ENCODE measurements at places on chromosomes 1 and 21.

- peak; percentile 59 for DNase-seq
Measured at GRCh38 chr1:53949023-53949990, 3.2 kb downstream of the LRRC42 start.

- peak; percentile 81 for DNase-seq
Measured at GRCh38 chr1:55310505-55310971, 95.4 kb upstream of the USP24 start.

GRCh38 chr1:183287191-183287675 lies 101.2 kb downstream of the LAMC2 start:
- no peak for DNase-seq

DNA sequence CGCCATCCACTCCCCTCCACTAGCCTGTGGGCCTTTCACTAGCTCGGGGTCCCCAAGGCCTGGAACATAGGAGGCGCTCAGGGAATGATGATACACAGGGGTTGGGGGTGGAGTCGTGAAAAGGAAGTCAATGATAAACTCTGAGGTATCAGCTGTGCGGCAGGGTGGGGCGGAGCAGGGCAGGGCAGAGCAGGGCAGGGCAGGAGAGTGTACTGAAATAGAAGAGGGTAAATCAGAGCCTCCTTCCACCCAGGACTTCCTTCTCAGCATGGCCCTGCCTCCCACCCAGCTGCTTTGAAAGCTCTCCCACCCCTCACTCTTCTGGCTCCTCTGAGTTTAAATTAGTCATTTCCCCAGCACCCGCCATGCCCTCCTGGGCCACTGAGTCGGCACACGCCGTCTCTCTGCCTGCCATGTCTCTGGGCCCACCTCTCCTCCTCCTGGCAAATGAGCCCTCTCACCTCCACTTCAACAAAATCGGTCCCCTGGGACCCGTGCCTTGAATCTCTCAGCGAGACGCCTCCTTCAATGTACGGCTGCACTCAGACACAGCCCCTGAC lies 16.9 kb downstream of the CAPZB start:
- peak; percentile 71 for DNase-seq

DNA sequence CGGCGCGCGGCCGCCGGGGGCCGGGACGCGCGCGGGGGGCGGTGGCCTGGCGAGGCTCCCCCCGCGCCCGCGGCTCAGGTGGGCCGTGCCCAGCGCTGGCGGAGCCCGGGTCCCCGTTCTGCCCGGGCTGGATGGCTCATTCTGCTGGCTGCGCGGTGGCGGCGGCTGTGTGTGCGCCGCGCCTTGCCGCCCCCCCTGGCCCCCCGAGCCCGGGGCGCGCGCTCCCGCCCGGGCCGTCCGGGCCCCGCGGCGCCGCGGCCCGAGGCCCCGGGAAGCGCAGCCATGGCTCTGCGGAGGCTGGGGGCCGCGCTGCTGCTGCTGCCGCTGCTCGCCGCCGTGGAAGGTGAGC lies at the start of gene EPHB2:
Gene EPHB2 (plus strand): TSS at position 139 of the 349 bp plus-strand sequence. CDS start 144 bp downstream, at position 283.
- DNase-seq: peak; percentile 71

- DNase-seq: no peak
Measured at GRCh38 chr1:51754666-51755065, 123.9 kb downstream of the NRDC start.

DNA sequence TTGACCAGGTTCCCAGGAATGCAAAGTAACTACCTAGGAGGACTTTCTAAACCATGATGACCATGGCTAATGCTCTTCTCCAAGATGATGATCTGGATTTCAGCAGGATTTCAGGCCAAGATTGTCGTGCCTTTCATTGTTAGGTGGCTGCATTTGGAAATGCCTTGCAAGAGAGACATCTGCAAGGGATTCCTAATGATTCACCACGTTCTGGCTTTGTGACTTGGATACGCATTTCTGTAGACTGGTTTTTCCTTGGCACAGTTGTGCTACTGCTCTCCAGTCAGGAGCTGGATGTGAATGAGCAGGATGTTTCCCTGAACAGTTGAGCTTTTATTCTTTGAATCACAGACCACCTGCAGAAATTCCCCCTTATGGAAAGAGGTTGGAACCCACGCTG lies 212.4 kb downstream of the BACH1 start:
- DNase-seq: no peak

DNA sequence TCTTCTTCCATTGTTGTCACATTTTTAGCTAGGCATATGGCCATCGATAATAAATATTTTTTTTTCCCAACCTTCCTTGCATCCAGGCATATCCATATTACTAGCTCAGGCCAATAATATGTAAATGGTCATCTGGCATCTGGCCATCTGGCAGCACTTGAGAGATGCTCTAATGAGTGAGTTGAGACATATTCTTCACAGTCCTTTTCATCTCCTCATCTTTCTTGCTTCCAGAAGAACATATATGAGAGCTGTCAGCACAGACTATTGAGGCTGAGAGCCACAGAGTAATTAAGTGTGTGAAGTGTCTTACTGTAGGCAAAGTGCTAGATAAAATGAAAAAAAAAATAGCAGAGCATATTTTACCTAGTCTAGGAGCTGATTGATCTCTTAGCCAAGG lies 628.4 kb upstream of the TMPRSS15 start:
- DNase-seq: no peak

GRCh38 chr1:93448292-93448982 lies 519 bp downstream of the FNBP1L start:
- DNase-seq: no peak

GRCh38 chr21:23522751-23523150 lies 2084.5 kb downstream of the MRPL39 start:
- DNase-seq: no peak

- DNase-seq: no peak
Measured at GRCh38 chr1:230540421-230541155, 101.7 kb upstream of the COG2 start.

DNA sequence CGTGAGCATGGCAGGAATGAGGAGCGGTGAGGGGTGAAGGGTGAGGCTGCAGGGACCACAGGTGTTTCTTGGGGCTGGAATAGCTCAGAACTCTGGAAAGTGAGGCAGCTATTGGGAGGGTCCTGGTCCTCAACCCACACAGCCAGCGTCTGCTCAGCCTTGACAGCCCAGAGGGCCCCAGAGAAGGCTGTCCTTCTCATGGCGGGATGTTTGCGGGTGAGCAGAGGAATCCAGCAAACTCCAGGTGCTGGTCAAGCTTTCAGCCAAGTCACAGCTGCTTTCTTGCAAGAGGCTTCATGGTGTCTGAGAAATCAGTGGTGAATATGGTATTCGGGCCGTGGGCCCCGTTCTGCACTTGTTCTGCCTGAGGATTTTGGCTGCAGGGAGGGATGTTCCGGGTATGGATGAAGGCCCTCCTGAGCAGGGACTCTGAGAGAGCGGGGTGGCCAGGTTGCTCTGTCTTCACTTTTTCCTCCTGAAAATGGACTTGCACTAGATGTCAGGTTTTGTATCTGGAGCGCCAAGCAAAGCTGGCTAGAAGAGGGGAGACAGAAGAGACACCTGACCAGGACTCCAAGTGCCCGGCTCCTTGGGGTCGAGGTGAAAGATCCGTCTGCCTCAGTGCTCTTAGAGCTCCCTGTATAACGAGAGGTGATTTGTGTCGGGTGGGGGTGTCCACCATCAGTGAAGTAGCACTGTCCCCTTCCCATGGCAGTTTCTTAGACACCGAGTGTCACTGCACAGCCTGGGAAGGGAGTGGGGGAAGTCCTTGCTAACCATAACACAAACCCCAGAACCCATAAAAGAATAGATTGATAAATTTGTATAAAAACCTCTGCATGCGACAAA lies 139.9 kb downstream of the PEX14 start:
- DNase-seq: no peak

GRCh38 chr1:1460540-1461130 lies 10.9 kb upstream of the ATAD3B start:
- no peak for DNase-seq

DNA sequence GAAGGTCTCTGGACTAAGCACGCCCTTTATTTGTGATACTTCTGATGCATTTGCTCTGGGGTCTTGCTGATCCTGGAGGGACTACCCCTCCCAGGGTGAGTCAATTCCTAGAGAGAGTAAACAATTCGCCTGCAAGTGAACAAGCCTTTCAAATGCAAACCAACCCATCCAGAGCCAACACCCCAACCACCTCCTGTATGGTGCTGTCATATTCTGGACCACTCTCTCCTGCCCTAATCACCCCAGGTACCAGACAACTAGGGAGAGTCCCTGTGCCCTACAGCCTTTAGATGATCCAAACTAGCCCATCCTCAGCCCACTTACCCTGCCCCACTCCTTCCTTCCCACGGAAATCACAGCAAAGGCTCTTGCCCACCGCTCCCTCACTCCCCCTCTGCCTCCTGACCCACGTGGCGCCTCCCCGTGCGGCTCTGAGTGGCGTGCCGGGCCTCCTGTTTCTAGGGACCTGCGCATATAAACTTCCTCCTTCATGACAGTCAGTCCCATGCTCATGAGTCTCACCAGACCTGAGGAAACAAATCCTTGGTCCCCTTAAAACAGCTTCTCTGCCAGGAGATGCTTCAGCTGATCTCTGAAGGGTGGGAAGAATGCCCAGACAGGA lies 37.2 kb downstream of the ACTA1 start:
- DNase-seq: peak; percentile 15

GRCh38 chr1:152449661-152450060 lies 35.6 kb upstream of the CRNN start:
- DNase-seq: no peak

GRCh38 chr1:40637470-40638007 lies 27.9 kb downstream of the RIMS3 start:
- no peak for DNase-seq

Data from suppressor macrophage treated with lipopolysaccharide for 4 hours (primary cell).